Activated gamma-delta T cell treated with anti-CD3 and anti-CD28 coated beads, Interleukin-2, amount 50 U/mL, for 16 hours (primary cell): ENCODE measurements at places on chromosomes 16 and 17.

DNA sequence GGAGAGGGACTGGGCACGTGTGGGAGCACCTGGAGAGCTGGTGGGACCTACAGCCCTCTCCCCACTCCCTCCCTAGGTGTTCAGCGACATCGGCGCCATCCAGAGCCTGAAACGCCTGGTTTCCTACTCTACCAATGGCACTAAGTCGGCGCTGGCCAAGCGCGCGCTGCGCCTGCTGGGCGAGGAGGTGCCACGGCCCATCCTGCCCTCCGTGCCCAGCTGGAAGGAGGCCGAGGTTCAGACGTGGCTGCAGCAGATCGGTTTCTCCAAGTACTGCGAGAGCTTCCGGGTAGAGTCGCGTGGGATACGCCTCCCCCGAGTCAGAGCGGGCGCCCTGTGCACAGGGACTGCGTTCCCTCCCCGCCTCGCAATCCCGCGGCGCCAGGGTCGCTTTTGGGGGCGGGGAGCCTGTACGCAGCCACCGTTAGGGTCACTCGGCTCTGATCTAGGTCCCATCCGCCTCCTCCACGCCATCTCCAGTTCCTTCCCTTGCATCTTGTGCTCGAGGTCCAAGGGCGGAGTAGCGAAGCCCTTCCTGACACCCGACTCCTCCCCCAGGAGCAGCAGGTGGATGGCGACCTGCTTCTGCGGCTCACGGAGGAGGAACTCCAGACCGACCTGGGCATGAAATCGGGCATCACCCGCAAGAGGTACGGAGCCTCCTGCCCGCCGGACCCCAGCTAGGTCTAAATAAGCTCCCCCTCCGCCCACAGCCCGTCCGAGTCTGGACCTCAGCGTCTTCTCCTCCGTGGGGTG is 13.0 kb downstream of the SARM1 start:
- peak; percentile 46 for DNase-seq

DNA sequence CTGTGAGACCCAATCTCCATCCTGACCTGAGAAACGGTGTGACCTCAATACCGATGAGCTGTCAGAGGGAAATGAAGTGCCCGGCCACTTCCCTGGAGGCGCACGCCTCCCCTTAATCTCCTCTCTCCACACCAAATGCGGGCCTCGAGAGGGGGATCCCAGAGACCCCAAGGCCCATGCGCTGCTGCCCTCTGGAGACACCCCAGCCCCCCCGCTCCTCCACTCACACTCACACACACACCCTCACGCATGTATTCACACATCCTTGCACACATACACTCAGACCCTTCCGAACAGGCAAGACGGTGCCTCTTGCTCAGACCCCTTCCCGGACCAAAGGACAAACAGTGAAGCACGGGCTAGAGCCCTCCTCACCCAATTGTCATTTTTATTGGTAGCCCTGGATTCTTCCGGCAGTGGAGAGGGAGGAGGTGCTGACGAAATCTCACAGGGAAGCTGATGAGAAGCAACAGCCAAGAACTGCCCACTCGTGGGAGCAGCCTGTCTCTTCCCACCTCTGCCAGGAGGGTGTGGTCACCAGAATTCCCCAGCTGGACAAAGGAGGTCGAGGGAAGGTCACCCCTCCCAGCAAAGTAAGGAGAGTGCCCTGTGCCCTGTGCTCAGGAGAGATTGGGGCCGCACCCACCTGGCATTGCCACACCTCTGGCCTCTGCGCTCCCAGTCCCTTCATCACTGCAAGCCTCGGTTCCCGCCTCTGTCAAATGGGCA is 136.0 kb upstream of the TNRC6C start:
- DNase-seq: no peak

- no peak for DNase-seq
Observed at GRCh38 chr17:74001145-74001544, 202.3 kb upstream of the RPL38 start.

DNA sequence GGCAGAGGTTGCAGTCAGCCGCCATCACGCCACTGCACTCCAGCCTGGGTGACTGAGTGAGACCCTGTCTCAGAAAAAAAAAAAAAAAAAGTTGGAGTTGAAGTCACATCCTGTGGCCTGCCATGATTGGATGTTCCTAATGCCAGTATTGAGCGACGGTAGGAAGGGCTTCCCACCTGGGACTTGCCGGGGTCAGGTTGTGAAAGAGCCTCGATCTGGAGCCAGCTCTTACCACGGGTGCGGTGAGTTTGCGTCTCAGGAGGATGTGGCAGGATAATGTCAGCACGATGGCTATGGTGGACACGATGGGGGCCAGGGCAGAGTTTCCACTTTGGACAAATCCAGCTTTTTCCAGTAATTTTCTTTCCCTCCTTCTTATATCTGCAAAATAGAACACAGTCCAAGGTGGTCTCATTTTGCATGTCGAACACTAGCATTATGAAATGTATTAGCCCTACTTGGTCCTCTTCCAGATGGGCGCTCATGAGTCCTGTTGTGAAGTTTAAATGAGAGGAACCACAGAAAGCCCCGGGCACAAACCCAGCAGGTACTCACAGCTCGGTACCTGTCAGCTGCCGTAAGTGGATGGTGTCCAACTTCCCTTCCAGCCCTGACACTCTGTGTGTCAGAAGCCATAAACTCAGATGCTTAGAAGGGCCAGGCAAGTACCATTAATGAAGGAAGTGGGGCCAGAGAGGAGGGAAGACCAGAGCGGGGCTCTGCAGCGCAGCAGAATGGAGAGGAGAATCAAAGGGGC is 22.2 kb downstream of the ABCC12 start:
- DNase-seq: no peak

DNA sequence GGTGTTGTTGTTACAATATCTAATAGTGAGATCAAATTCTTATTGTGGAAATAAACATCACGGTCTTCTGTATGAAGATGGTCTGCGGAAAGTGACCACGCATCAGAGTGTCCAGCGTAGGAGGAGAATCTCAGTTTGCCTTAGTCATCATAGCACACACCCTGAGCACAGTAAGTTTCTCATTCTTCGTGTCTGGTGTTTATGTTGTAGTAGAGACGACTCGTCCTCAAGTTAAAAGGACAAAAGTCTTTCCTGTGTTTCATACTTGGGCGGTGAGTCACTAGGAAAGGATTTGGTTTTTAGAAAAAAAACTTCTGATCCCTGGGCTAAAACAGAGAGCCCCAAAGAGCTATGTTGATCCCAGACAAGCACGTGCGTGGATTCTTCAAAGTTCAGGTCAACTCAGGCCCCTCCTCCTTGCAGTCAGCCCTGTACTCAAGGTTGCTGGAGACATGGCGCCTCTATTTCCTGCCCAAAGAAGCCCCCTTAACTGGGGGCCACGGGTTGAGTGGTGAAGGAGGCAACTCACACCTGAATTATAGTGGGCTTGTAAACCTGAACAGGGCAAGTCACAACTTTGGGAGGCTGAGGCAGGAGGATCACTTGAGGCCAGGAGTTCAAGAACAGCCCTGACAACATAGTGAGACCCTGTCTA is 170.4 kb downstream of the ZFHX3 start:
- DNase-seq: no peak

DNA sequence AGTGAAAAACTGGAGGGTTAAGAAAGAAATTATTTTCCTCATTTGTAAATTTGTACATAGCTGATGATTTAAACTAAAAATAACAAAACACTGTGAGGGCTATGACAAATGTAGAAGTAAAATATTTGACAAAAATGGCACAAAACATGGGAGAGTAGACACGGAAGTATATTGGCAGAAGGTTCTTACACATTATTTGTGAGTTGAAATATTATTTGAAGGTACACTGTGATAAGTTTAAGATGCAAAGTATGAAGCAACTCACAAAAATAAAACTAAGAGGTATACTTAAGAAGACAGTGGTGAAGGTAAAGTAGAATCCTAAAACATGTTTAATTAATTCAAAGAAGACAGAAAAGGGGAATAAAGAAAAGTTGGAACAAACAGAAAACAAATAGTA is 34.6 kb downstream of the BRIP1 start:
- no peak for DNase-seq

DNA sequence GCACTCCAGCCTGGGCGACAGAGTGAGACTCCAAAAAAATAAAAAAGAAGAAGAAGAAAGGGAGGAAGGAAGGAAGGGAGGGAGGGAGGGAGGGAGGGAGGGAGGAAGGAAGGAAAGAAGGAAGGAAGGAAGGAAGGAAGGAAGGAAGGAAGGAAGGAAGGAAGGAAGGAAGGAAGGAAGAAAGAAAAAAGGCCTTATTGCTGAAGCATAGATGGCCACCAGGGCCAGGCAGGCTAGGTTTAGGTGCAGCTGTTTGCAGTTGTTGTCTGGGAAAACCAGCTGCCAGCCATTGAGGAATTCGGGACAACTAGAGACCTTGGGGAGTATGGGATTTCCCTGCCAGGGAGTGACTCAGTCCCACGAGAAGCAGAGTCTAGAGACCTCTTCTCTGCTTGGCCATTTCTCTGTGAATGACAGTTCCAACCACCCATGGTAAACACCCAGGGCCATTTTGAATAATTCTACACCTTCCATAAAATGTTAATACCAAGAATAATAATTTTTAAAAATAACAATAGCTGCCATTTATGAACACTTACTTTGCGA is 31.0 kb downstream of the SCNN1B start:
- DNase-seq: no peak

DNA sequence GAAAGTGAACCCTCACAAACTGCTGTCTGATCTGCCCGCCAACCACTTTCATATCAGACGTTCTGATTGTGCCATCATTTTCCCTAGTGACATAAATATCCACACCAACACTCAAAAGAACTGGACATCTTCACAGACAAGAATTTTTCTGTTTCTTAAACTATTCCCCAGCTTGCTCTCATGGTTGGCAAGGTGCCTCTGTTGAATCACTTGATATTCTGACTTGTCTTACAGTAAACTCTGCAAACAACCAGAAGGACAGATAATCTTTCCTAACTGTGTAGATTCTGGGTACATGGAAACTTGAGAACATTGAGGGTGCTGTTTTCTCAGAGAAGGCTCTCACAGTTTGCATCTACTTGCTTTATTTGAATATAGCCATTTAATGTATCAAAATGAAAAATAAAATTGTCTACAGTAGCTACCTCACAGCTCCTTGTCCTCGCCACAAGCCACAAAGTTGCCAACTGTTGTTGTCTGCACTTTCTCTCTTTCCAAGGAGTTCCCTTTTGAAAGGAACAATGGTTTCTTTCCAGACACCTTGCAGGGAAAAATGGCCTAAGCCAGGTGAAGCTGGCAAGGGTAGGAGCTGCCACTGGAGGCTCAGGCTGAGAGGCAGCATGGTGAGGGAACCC is 46.0 kb upstream of the ADAMTS18 start:
- DNase-seq: no peak

DNA sequence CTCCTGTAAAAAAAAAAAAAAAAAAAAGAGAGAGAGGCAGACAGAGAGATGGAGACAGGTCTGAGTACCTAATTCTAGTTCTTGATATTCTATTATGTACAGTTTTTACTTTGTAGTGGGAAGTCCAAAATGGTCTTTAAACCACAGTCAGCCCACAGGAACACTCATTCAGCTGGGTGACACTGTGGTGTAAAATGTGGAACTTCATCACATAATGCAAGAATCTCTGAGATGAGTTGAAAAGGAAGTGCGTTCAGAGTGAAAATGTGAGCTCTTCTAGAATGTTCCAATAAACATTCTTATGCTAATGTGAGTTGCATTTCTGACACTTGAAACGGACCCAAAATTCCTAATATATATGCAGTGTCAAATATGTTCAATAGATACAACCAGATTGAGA is 972.1 kb downstream of the CDH11 start:
- DNase-seq: no peak

- DNase-seq: no peak
Observed at GRCh38 chr16:65662256-65662655, 540.4 kb upstream of the CDH11 start.

GRCh38 chr16:86257546-86257945 is 252.8 kb upstream of the FOXF1 start:
- no peak for DNase-seq

DNA sequence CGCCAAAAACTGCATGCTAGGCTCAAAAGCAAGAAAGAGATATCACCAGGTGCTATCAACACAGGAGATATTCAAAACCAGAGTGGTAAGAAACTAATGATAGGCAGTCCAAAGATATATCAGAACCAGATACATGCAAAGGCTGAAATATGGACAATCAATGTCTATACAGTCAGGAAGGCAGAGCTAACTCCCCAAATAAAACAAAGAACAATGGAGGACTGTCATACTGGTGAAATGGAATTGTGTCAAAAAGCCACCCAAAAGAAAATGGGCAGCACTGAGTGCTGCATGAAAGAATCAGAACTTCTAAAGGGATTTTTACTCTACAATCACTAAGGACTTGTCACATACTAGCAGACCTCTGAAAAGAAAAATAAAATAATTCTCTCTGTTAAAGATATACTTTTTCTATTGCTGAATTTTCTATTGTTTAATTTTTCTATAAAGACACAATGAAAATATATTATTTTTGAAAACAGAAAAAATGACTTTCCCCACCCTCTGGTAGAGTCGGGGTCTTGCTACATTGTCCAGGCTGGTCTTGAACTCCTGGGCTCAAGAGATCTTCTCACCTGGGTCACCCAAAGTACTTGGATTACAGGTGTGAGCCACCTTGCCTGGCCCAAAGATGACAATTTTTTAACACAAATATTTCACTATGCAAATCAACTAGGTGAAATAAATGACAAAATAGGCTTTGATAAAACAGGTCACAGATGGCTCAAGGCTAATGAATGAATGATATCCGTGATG is 98.2 kb downstream of the USP32 start:
- no peak for DNase-seq

GRCh38 chr17:17877529-17878358 is 41.0 kb upstream of the SREBF1 start:
- no peak for DNase-seq

DNA sequence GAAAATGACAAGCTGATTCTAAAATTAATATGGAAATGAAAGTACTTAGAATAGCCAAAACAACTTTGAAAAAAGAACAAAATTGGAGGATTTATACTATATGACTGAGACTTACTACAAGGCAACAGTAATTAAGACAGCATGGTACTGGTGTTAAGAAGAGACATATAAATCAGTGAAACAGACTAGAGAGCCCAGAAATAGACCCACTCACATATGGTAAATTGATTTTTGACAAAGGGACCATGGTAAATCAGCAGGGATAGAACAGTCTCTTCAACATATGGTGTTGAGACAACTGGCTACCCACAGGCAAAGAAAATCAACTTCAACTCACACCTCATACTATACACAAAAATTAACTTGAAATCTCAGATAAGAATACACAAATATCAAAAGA is 12.9 kb downstream of the CMC2 start:
- DNase-seq: no peak

DNA sequence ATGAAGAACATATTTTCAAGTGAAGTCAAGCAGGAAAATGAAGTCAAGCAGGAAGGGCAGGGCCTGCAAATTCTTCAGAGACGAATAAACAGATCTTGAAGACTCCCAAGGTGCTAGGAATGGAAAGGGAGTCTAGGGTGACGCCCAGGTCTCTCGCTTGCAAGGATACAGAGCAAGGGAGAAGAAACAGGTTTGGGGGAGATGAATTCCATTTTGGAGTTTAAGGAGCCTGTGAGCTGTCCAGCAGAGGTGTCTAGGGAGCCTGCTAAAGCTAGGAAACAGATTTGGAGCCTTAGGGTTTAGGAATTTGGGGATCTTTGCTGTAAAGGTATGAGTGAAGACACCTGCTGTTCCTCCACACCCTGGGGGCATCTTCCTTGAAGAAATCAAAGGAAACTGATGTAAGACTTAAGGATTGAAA is 2.0 kb upstream of the UNKL start:
- DNase-seq: no peak
